ENCODE measurements at places on chromosomes 5 and 9.

GRCh38 chr9:136666372-136667213 is 3.9 kb downstream of the EGFL7 start:
- no peak for DNase-seq

DNA sequence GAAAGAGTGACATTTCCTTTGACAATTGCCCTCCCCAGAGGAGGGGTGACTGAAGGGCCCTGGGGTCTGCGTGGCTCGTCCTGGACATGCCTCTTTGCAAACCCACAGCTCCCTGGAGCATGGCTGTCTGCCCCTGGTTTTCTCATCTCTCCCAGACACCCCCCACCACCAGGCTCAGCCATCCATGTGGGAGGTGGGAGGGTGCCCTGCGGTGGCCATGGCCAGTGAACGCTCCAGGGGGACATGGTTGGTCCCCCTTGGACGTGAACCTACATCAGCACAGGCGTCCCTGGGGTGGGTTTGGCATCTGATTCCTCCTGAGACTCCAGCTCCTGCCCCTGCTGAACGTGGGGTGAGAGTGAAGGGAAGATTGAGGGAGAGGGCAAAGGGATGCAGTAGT is 67.7 kb upstream of the LMX1B start:
- no peak for DNase-seq

DNA sequence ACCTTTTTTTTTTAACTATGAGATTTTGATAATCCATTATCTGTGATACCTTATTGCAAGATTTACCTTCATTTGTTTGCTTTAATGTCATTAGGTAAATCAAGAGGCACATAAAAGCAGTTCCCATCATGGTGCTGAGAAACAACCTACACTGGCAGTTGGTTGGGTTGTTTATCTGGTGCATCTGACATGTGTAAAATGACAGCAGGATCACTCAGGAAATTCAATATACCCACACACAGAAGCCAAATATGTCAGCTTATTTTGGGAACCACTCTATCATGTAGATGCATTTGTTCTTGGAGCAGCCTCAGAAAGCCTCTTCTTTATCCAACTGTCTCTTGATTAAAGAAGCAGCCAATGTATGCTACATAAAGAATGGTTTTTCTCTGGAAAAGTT is 7.8 kb upstream of the CCDC192 start:
- no peak for DNase-seq

DNA sequence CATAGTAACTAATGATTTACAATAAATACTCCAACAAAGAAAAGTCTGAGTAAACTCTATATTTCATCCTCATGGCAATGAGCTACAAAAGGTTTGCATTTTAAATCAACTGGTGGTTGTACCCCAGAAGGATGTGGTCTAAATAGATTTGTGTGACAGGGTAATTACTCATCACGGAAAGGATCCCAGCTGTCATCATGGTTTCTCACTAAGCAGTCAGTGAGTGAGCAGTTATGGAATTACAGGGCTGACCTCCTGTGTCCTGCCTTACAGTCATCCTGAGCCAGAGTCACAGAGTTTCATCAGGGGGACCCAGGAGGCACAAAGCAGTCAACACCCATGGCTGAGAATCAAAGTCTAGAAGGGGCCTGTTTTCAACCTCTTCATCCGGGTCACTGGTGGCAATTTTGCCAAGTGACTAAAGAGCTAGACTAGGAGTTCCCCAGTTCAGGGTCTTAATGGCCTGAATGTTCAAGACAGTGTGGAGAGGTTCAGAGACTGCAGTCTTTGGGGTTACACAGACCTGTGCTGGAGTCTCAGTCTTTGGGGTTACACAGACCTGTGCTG is 210.7 kb upstream of the SLC24A2 start:
- DNase-seq, result no peak

GRCh38 chr5:169064093-169064492 is 236.8 kb downstream of the SLIT3 start:
- DNase-seq, result no peak

DNA sequence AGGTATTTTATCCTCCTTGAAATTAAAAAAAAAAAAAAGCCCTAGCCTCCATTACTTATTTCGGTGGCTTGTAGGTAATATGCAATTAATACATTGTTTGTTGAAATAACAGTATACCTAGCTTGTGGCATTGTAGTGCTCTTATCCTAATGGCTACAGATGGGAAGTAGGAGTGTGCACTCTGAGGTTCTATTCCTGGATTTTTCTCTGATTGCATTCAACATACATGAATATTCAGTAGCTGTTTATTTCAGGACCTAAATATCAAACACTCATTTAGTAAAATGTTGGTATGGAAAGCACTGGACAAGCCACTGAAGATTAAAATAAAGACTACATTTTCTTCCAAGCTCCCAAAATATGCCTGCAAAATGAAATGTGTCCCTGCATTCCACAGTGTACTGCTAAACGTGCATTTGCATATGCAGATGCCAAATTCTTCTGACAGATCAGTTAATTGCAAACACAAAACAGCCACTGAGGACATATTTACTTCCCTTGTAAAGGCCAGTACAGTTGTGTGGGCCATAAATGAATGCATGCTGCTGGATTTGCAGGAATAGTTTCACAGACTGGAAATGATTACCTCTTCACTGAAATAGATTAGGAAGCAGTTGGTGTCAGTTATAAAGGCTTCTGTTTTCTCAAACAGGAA is 826.1 kb downstream of the PRELID2 start:
- DNase-seq, result no peak

DNA sequence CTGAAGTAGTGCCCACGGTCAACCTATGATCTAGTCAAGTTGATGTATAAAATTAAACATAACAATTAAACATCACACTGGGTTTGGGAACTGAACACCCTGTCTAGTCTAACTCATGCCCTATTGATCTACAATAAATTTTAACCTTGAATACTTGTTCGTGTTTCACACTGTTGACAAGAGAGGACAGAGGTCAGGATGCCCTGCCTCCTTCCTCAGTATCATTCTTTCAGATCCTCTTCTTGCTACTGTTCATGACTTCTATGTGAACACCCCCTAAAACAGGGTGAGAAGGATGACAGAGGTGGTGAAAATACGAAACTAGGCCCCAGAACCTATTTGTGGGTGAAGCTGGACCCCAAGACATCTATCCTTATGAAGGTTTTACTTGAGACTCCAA is 8.1 kb upstream of the MAT2B start:
- no peak for DNase-seq

DNA sequence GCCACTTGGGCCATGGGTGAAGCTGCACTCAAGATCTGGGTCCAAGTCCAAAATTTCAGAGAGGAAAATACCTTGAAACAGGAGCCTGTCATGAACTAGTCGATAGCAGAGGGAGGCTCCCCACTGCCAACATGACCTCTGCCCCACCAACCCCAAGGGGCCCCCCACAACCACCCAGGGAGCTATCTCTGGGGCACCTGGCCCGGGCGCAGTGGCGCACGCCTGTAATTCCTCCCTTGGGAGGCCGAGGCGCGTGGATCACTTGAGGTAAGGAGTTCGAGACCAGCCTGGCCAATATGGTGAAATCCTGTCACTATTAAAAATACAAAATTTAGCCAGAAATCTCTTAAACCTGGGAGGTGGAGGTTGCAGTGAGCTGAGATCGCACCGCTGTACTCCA is 20.1 kb upstream of the HMCN2 start:
- DNase-seq, result no peak

DNA sequence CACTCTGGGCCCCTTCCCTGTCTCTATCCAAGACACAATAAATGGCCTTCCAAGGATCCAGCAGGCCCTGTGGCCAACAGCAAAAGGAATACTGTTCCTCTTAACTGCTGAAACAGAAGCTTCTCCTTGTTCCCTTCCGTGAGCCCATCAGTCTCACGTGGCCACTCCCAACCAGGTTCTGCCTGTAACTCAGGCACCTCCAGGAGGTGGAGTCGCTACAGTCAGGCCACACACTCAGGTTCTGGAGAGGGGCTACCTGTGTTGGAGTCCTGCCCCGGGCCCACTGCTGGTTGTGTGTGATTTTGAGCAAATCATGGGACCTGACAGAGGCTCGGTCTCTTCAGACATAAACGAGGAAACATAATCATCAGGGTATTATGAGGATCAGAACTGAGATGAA is 10.3 kb downstream of the FAT2 start:
- no peak for DNase-seq

DNA sequence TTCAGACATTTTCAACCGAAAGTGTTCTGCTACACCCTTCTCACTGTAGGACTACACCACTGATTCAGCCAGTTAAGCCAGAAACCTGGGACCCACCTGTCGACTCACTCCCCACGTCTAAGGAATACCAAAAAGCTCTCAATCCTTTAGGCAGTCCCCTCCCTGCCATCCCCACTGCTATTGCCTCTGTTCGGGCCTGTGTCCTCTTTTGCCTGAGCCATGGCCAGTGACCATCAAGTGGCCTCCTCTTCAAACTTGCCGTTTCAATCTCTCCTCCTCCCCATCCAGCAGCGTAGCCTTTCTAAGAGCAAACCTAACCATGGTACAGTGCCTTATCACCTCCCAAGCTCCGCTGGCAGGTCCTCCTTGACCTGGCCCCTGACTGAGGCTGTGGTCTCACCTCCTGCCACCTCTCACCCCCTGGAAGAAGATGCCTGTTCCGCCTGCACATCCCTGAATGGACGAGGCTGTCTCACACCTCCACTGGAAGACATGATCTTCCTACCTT is 64.1 kb downstream of the GALNT12 start:
- no peak for DNase-seq

GRCh38 chr9:72843520-72844439 is 109.1 kb downstream of the ALDH1A1 start:
- no peak for DNase-seq

DNA sequence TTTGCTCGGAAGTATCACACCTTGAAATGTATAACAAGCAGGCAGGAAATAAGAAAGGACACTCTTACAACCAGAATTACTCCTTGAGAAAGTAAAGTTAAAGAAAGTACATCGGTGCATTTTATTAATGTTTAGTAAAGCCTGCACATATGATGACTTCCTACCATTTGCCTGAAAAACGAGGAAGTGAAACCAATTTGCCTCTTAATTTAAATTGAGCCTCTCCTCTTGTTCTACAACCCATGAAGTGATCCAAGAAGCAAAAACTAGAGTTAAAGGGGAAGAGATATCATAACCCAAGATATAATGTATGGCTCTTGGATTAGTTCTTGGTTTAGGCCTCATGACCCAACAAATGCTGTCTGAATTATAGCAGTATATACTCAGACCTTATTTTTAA is 95.6 kb downstream of the GNAQ start:
- no peak for DNase-seq

- DNase-seq, result no peak
These were observed 3.5 kb downstream of the IRF1 start for GRCh38 chr5:132487095-132487428.

DNA sequence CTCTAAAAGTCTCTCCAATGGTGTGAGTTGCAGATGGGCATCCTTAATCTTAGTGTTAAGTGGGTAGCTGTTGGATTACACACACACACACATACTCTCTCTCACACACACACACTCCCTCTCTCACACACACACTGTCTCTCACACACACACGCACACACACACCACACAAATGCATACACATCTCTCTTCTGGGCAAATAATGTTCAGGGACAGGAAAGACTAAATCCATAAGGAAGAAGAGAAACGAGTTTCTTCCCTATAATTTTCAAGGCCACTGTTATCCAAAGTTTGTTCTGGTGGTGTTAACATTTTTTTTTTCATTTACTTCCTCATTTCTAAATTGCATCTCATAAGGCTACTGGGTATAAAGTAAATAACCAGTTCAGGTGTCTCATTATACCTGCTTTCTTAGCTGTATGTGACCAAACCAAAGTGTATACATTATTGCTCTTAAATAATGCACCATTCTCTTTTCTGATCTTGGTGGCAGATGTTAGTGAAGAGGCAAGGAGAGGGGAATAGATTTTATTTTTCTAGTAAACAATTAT is 22.5 kb upstream of the CCNH start:
- DNase-seq, result no peak

DNA sequence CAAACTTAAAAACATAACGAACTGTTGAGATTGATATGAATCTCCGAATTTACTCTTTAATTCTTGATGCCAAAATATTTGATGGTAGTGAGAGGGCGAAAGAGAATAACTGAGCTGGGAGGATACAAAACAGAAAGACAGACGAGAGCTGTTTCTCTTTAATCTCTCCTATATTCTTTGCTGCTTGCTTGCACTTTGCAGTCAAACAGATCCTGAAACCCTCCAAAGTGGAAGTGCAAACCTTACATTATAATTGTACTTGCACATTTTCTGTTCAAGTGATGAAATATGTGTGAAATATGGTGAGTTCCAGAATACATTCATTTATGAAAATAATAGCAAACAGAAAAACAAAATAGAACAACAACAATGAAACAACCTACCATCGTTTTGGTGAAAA is 63.8 kb downstream of the PAM start:
- DNase-seq, result no peak

- DNase-seq, result no peak
These were observed 63.5 kb downstream of the ZNF354C start for GRCh38 chr5:179123491-179124272.

- no peak for DNase-seq
These were observed 520.3 kb downstream of the CDH9 start for GRCh38 chr5:26518065-26518464.

DNA sequence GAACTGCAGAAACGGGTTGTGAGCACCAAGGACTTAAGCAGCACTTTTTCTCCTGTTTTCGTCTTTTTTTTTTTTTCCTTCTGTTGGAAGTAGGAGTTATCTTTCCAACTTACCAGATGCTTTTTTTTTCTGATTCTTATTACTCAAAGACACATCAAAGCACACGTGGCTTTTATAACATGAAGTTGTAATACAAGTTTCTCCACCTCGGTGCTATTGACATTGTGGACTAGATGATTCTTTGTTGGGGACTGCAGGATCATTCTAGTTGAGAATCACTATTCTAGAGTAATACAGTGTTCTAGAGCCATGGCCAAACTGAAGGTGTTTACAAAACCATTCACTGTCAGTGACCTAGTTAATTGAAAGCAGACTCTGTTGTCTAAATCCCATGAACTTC is 51.5 kb downstream of the MYO10 start:
- DNase-seq, result no peak

DNA sequence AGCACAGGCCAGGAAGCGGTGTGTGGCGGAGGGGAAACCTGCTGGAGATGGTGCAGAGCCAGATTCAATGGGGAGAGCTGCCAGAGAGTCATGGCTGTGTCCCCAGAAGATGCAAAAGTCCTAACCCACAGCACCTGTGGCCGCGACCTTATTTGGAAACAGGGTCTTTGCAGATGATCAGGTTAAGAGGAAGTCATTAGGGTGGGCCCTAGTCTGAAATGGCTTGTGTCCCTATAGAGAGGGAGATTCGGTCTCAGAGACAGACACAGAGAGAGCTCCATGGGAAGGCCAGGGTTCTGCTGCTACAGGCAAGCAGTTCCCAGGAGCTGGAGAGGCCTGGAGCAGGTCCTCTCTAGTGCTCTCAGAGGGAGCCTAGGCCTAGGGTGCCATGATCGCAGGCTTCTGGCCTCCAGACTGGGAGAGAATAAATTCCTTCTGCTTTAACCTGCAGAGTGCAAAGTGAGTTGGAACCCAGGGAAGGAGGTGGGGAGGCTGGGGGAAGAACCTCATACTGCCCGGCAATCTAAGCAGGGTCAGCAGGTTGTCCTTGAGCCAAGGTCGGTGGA is 1.9 kb upstream of the LPCAT1 start:
- no peak for DNase-seq
